Erythroblast (primary cell): ENCODE measurements at places on chromosomes 2 and 18.

GRCh38 chr2:8886202-8886518 lies 48.7 kb upstream of the KIDINS220 start:
- DNase-seq, result no peak

- DNase-seq, result no peak
Measured at GRCh38 chr2:135130751-135131150, 78.7 kb downstream of the RAB3GAP1 start.

DNA sequence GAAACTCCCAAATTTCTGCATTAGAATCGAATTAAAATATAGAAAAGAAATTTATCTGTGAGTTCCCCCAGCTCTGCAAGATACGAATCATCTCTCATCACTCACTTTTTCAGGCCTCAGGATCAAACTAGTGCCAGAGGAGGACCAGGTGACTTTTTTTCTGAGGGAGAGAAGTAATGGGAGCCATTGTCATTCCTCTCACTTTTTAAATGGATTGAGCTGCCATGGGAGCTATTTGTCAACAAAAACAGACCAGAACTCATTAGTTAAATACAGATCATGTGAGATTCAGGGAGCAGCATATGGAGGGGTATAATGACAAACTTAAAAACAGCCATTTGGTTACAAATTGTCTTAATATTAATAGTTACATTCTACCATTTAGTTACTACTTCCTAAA lies 594.4 kb downstream of the DPP10 start:
- no peak for DNase-seq

DNA sequence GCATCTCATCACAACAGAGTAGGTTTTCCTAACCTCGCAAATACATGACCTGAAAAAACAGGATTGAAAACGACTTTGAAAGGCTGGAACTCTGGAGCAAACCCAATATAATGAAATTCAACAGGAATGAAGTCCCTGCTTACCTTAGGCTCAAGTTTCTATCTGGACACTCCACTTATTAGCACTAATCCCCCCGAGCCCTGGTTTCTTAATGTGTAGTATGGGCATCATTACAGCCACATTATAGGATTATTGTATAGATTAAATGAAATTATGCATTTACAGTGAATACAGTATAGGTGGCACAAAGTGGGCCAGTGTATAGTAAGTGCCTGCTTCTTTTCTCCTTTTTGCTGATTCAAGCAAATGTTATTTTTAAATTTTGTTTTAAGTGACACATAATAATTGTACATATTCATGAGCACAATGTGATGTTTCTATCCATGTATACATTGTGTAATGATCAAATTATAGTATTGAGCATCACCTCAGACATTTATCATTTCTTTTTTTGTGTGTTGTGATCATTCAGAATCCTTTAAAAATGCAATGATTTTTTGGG lies 114.7 kb upstream of the THOC1 start:
- no peak for DNase-seq

GRCh38 chr2:237669628-237670392 lies 42.4 kb downstream of the LRRFIP1 start:
- no peak for DNase-seq
